Stimulated activated CD8-positive, alpha-beta memory T cell treated with anti-CD3 and anti-CD28 coated beads, Interleukin-15, amount 100 ng/mL, for 1 hour (primary cell): ENCODE measurements at places on chromosomes 13 and 19.

DNA sequence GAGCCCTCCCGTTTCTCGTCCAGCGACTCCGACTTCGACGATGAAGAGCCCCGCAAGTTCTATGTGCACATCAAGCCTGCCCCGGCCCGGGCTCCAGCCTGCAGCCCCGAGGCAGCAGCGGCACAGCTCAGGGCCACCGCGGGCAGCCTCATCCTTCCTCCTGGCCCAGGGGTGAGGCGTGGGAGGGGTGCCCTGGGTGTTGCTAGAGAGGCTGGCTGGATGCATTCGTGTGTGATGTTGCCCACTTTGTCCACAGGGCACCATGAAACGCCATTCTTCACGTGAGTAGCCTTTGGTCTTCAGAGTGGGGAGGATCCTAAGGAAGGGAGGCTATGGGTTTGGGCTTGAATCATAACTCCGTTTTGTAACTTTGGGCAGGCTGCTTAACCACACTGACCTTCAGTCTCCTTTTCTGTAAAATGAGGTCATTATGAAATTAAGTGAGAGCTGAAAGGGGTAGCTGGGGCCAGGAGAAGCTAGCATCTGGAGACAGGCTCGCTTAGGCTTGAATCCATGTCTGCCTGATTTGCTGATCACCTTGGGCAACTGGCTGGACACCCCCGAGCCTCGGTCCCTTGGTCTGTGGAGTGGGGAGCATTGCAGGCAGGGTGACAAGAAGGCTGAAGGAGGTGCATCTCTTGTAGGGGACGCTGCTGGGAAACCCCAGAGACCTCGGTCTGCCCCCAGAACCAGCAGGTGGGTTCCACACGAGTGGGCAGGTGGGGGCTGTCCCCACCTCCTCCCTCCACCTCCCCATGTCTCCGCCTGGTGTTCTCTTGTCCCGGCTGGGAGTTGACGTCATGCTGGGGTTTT, 18.7 kb upstream of the B3GNT3 start:
- no peak for DNase-seq

DNA sequence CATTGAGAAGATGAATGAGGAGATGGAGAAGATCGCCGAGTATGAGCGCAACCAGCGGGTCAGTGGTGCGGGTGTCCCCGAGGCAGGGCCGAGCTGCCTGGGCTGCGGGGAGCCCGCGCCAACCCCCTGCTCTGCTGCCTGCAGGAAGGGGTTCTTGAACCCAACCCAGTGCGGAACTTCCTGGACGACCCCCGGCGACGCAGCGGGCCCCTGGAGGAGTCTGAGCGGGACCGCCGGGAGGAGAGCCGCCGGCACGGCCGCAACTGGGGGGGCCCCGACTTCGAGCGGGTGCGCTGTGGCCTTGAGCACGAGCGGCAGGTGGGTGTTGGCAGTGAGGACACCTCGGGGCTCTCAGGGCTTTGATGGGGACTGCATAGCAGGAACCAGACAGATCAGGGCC, 8.3 kb downstream of the CCDC9 start:
- no peak for DNase-seq

DNA sequence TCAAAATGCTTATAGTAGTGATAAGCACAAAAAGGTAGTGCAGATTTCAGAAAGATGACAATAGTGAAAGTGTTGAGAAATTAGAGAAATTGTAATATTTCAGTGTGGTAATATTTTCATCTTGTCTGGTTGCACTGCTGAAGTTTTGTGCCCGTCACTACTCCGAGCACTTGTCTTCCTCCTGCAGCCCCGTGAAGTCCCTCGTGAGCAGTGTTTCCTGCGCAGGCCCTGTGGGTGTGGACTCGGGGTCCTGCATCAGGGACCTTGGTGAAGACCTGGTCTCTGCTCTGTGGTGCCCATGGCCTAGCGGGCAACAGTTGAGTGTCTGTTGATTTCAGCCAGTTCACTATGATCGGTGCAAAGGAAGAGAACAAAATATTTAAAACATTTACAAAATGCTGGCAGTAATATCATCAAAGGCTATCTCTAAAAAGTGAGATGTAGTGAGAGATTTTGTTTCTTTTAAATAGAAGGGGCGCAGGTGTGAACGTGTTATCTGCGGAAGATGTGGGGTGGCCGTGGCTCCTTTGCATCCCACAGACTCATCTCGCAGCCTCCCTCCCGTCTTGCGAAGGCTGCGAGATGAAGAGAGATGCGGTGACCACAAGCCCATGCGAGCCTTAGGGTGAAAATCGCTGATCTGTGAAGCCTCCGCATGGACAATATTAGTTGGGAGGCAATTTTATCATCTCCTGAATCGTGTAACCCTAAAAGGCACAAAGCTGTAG, 27.7 kb upstream of the DCUN1D2 start:
- no peak for DNase-seq

DNA sequence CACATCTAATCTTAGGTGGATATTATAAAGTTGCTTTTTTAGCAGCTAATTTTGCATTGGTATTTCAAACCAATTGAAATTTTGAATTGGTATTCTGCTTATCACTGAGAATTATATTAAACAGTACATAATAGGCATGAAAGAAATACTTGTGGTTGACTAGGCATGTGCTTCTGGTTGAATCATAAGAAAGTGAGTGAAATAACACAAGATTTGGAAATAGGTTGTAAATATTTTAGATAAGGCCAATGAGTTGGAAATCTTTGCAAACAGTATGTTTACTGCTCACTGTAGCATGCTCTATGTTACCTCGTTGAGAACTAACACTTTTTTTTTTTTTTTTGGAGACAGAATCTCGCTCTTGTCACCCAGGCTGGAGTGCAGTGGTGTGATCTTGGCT, 66.8 kb upstream of the RFC3 start:
- no peak for DNase-seq

DNA sequence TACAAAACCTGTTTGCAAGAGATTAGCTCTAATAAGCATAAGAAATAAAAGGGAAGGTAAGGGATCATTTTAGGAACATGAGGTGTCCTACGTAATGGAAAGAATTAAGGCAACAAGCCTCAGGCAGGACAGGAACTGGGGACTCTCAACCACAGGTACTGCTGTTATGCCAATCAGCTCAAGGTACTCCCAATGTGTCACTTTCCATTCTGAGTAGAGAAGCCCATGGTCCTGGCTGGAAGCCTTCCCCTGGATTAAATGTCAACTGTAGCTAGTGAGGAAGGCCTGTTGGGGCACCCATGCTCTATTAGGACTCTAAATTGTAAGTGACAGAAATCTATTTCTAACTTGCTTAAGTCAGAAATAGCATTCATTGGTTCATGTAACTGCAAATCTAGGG, 134.6 kb downstream of the DPF1 start:
- no peak for DNase-seq
